T47D (cell line): ENCODE measurements at places on chromosomes 7 and 10.
A peak's percentile ranks its signal among the peaks of the same experiment; 100 is the strongest.

GRCh38 chr10:32253276-32253675, 93.7 kb downstream of the EPC1 start:
- no peak for DNase-seq

GRCh38 chr10:15182540-15183207, 14.2 kb upstream of the NMT2 start:
- no peak for DNase-seq

DNA sequence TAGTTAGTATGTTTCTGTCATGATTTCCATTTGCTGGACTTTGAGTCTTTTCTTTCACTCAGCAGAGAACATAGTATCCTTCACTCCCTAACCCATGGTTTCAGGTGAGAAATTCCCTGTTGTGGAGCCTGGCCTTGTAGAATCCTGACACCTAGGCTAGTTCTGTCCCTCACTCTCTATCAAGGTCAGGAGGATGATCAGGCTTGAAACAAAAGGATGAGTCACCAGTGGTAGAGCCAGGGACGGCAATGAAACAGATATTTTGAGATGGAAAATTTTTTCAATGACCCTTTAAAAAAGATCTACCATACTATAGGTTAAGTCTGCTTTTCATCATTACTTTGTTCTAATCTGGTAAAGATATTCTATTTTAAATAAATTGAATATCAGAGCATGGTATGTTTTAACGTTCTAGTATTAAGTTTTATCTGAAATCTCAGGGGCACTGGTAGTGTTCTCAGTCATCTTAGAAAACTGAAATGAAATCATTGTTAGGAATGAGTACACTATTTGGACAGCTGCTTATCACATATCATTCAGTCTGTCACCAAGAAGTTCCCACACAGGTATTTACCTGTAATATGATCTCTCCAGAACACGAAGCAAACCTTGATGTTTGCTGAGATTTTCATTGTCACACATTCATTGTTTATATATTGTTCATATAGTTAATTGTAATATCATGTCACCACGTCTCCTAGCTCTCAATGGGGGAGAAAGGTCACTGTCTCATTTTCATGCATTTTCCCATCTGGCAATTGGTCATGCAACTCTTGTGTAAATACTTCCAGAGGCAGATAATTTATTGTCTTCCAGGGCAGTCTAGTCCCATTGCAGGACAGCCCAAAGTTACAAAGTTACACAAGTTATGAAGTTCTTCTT, 299.9 kb upstream of the LRRTM3 start:
- no peak for DNase-seq

GRCh38 chr10:117936141-117936540, 110.6 kb downstream of the RAB11FIP2 start:
- no peak for DNase-seq

DNA sequence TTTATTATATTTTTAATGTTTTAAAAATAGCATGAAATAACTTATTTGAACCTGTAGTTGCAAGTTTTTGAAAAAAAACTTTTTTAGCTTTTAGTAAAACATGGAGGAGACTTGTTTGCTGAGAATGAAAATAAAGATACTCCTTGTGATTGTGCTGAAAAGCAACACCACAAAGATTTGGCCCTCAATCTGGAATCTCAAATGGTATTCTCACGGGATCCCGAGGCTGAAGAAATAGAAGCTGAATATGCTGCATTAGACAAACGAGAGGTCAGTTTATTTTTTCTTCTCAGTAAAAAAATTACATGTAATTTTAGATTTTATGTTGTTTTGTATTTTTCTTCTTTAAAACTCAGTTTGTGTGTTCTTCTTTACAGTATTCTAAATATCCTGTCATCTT, 73.5 kb downstream of the ANKIB1 start:
- DNase-seq: no peak

- DNase-seq: no peak
Observed at GRCh38 chr10:132471484-132471883, 66.1 kb upstream of the INPP5A start.

DNA sequence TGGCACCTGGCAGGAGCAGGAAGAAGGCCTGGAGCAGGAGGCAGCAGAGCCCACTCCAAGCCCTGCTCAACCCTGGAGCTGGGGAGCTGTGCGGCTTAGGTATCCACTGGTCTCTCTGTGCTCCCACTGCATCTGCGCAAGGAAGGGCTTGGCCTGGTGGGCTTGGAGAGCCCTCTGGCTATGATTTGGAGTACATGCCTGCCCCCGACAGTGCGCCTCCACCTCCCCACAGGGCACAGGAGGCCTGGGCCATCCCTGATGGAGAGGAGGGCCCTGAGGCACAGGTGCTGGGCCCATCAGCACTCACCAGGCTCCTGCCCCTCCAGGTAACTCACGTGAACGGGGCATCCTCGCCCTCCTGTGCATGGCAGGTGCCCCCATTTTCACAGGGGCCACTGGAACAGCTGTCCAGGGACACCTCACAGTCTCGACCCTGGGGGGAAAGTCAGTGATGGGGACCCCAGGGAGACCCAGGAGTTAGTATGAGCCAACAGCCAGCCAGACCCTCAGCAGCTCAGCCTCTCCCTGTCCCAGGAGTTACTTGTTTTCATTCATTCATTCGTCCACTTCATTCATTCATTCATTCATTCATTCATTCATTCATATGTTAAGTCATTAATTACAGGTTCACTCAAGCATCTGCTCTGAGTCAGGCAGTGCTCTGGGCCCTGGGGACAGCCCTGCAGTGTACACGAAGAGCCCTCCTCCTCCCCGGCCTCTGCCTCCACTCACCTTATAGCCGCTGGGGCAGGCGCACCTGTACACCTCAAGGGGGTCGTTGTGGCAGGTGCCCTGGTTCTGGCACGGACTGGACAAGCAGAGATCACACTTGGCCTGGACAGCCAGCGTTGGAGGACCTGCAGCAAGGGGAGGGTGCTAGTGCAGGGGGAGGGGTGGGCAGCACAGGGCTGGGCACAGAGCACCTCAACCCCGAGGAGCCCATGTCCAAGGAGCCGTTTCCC, 167.2 kb downstream of the SLIT1 start:
- no peak for DNase-seq

DNA sequence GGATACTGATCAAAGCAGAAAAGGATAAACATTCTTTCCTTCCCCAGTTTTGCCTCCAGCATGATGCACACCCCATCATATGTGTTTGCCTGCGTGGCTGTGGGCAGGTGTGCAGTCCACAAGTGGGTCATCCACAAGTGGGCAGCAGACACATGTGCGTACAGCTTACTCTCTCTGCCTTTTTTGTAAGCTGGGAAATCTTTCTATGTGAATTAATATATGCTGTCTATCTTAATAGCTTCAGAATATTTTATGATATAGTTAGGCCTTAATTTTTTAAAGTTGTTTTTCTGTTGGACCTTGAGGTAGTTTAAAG, 80.1 kb downstream of the INPP5A start:
- no peak for DNase-seq

GRCh38 chr10:116849248-116850057, at the start of gene ENO4:
ENO4 (plus strand) TSS chr10:116849499; CDS start chr10:116849567, 68 bp downstream.
- DNase-seq: peak; percentile 68

DNA sequence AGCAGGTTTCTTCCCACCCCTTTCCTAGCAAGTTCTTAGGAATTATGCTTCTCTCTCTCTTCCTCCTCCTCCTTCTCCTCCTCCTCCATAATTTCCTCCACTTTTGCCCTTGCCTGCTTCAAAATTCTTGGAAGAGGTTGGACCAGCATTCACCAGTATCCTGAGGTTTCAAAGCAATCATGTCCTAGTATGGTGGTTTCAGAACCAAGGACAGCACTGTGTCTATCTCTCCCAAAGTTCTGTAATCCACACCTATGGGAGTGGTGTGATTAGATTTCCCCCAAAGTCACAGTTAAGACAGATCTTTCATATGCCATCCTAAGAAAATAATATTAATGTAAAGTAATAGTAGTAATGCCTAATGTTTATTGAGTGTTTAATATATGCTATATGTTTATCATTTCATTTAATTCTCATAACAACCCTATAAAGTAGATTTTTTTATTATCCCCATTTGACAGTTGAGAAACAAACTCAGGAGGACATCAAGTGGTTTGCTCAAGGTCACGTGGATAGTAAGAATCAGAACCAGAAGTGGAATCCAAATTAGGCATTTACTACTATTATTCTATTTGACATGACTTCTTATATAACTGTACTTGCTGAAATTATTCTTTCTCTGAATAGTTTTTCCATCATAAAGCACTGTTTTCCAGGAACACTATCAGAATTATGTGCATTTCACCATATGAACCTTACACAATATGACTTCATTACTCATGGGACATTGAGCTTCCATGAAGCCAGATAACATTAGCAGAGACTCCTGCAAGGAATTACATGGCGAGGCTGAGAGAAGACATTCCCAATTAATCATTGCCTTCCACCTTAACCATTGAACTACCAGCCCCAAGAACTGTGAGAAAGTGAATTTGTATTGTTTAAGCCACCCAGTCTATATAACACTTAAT, 91.4 kb downstream of the IPMK start:
- peak; percentile 39 for DNase-seq

DNA sequence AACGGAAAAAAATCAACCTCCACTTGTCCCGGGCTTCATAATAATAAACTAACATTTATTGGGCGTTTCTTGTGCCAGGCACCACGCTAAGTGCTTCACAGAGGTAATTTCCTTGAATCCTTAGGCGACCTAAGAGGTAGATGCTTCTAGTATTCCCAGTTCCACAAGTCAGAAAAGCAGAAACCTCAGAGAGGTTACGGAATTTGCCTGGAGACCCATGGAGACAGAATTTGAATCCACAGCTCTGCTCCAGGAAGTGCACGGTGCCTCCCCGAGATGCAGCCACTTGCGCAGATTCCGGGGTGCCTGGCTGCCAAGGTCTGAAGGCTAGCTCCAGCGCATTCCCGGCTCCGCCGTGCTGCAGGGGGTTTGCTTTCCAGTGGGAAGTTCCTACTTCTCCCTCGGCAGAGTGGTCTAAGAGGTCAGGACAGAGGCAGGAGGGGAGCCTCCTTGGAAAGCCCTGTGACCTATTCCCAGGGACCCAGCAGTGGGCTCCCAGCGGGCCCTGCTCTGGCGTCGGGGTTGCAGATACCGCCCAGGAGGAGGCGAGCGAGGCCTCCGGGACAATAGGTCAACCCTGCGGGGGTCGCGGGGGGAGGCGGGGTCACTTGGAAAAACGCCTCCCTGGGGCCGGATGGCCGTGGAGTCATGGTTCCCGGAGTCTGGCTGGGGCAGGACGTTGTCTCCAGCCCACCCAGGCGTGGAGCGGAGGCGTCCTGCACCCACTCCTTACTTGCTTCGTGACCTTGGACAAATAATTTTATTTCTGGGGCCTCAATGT, 10.1 kb upstream of the NKX2-3 start:
- DNase-seq: no peak

DNA sequence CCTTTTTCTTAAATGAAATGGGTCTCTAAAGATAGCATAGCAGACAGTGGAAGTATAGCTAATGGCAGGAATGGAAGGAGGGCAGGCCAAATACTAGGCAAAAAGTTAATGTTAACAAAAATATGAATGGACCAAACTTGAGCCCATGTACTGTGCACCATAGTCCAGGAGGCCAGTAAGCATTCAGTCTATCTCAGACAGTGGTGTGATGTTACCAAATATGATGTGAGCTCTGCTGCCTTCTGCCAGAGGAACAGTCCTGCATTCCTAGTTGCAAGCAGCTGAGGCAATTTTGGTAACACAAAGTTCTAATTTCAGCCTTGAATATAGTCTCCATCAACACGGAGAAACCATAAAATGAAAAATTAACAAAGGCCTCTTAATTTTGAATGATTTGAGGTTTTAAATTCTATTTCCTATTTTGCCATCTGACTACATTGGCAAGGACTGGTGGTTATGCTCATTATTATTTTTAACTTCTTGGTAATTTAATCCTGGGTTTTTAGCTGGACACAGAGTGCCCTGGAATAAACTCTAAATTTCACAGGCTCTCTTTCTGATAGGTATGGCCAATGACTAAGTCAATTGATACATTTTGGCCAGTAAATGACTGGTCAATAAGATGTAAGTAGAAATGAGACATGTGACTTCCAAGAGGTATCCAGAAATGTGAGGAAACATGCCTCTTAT, 317.0 kb upstream of the MYO3A start:
- no peak for DNase-seq

DNA sequence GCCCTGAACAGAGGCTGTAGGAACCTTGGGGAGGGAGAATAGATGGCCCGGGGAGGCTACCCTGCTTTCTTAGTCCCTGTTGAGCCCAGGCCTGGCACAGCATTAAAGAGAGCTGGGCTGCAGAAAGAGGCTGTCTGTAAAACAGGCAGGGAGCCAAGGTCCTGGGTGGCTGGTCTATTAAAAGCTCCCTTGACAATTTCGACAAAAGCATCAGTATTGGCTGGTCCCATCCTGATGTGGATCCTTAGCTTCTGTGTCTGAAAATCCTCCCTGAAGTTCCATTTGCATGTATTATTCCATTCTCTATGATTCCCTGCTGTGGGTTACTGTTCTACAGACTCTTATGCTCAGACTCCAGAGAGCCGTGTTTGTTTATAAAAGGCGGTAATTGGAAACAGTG, 158.5 kb downstream of the GALNT17 start:
- DNase-seq: no peak

DNA sequence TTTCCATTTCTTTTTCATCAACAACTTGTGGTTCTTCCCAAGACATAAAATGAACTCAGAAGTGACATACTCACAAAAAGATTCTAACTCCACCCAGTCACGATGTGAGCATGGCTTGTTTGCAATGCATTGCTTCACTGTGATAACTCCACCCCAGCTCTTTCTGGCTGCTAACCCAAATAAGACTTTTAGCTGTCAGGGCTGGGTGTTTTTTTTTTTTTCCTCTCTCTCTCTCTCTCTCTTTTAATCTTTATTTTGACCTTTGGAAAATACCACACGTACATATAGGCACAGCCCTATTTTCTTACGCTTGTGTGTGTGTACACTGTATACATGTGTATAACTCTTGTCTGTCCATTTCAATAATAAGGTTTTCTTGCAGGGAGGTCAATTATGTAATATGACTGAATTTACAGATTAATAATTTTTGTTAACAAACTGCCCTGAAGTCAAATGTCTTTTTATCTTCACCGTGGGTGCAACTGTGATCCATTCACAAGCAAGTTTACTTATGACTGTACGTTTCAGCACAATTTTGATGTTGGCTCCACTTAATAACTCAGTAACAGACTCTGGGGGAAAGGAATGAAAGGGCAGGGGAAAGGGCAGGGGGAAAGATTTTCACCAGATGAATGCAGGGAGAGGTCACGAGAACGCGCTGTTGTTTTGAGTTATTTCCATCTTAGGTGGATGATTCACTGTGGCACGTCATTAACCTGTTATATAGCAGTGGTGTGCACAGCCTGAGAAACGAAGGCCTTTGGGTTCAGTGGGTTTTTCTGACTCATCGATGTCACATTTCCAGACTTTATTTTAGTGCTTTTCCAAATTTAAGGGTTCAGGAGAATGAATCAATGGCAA, 49.1 kb downstream of the APBB1IP start:
- DNase-seq: no peak

DNA sequence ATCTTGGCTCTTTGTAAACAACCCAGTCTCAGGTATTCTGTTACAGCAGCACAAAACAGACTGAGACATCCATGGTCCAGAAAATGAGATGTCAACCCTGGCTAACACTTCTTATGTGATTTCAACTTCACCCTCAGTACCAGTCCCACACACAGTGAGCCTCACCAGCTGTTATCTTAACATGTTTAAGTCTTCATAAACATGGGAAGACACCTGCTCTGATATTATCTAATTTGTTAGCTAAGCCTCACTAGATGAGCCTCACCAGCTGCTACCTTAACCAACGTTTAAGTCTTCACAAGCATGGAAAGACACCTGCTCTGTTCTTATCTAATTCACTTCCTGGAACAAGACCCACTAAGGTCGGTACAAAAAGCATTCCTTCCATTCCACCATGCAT, 130.8 kb downstream of the CALN1 start:
- no peak for DNase-seq
